T-helper 1 cell (primary cell): ENCODE measurements at places on chromosomes 1 and 21.

DNA sequence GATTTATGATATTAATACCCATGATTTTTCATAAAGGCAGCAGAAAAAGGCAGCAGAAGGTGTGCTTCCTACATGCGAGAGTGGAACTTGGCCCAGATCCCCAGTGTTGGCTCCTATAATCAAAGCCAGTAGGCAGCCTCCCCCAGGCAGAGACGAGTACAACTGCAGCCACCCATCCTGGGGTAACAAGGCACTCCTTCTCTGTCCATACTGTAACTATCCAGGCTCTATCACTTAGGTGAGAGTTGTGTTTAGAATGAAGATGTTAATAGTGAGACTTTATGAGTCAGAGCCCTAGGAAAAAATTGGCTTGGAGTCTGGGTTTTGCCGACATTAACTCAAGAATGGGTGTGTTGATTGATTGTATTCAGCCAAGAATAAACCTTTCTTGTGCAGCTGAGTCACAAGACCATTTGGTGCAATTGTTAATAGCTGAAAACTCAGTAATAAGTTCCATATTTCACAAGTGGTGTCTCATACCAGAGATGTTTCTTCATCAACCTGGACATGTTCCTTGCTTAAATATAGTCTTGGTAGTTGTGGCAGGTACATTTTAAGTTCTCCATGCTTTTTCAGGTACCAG is 322.3 kb downstream of the DUSP10 start:
- DNase-seq, result no peak

DNA sequence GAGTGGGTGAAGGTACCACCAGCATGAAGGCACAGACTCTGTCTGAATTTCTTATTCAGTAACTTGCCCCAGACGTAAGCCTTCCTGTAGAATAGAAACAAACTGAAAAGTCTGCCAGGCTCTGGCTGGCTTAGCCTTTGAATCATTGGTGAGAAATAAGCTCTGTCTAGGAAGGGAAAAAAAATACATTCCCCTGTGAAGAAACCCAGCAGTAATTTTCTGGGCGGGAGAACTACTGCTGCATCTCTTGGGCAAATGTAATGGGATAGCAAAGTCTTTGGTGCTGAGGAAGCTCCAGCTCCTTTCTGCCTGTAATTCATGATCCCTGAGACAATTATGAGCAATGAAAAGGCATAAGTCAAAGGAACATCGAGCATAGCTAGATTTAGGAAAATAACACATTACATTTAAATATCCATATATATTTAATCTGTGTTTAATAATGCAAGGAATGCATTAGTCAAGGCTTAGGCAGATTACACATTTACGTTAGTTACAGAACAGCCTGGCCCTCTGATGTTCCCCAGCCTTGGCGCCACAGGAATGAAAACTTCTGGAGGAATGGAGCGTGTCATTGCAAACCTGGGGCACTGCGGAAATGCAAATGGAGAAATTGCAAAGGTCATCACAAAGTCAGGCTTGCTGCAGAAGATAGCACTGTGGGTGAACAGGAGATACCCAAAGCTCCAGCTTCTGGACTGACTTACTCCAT is 216.3 kb upstream of the CAMK1G start:
- no peak for DNase-seq

DNA sequence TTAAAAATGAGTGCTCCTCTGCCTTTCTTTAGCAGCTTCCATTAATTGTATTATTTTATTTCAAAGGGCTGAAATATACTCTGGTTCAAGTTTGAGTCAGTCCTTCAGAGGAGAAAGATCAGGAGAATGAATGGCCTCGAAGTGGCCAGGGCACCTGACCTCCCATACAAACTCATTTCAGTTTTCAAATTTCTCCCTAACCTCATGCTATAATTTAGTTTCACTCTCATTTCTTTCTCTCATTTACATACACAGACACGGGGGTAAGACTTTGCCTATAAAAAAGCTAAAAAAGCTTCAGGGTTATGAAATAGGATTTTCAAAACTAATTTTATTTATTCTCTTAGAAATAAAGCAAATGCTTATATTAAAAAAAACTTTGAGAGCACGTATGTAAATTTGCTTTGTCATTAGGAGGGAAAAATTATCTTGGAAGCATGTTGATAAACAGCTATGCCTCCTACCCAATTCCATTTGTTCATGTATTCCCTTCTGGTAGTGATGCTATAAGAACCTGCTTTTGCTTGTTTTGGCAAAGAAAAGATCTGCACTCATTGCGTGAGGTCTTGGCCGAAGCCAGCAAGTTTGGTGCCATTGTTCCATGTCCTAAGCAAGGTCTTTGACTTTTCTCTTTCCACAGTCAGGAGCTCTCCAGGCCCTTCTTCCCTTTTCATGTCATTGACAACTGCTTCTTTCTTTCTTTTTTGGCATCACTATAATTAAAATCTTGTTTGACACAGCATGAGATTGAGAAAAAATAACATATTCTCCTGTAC is 80.4 kb upstream of the LRRC53 start:
- DNase-seq, result no peak

DNA sequence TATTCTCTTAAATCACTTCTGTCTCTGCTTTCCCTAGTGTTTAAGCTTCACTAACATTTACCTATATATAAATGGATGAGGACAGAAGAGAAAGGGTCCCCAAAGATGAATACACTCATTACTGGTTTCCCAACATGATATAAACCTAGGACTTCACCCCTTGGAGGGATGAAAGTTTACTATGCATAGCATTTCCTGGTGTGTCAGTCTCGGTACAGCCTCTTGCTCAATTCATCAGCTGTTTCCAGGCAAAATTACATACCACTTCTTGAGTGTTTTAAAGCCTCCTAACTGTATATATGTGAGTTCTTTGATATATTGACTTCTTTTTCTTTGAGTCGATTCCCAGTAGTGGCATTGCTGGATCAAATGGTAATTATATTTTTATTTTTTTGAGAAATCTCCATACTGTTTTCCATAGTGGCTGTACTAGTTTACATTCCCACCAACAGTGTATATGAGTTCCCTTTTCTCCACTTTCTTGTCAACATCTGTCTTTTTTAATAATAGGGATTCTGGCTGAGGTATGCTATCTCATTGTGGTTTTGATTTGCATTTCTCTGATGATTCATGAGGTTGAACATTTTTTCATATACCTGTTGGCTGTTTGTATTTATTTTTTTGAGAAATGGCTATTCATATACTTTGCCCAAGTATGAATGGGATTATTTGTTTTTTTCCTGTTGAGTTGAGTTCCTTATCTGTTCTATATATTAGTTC is 259.3 kb upstream of the CACYBP start:
- no peak for DNase-seq

DNA sequence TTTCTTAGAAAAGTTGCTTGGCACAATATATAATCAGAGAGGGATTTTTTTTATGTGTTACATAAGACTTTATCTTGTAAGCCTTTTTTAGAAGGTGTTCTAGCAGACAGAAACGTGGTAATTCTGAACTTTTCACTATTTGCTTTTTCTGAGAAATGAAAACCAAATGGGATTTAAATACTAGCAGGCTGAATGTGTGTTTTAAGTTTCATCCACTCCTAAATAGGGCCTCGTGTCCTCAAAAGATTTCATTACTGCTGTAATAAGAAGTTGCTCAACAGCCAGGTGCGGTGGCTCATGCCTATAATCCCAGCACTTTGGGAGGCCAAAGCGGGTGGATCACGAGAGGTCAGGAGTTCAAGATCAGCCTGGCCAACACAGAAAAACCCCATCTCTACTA is 44.7 kb upstream of the FMO2 start:
- no peak for DNase-seq

DNA sequence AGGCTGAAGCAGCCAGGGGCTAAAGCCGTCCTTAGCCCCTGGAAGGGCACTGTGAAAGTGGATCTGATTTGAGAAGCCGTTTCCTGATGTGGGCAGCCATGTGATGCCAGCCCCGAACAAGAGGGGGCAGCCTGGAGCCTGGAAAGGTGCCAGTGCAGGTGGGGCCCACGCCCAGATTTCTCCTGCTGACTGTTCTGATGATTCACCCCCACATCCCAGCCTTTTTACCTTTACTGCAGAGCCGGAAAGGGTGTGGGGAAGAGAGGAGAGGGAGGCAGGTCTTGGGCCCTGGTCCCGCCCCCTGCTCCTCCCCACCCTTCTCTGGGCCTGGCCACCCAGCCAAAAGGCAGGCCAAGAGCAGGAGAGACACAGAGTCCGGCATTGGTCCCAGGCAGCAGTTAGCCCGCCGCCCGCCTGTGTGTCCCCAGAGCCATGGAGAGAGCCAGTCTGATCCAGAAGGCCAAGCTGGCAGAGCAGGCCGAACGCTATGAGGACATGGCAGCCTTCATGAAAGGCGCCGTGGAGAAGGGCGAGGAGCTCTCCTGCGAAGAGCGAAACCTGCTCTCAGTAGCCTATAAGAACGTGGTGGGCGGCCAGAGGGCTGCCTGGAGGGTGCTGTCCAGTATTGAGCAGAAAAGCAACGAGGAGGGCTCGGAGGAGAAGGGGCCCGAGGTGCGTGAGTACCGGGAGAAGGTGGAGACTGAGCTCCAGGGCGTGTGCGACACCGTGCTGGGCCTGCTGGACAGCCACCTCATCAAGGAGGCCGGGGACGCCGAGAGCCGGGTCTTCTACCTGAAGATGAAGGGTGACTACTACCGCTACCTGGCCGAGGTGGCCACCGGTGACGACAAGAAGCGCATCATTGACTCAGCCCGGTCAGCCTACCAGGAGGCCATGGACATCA is at the start of gene SFN:
Gene SFN (plus strand): TSS at position 369 of the 904 bp plus-strand sequence. CDS start 64 bp downstream, at position 433.
- no peak for DNase-seq

- no peak for DNase-seq
These were observed 77.9 kb upstream of the KCNJ15 start for GRCh38 chr21:38178653-38179470.

- no peak for DNase-seq
These were observed 45.5 kb upstream of the VANGL1 start for GRCh38 chr1:115596080-115596780.

- no peak for DNase-seq
These were observed 53.1 kb downstream of the XCL1 start for GRCh38 chr1:168629466-168629865.

DNA sequence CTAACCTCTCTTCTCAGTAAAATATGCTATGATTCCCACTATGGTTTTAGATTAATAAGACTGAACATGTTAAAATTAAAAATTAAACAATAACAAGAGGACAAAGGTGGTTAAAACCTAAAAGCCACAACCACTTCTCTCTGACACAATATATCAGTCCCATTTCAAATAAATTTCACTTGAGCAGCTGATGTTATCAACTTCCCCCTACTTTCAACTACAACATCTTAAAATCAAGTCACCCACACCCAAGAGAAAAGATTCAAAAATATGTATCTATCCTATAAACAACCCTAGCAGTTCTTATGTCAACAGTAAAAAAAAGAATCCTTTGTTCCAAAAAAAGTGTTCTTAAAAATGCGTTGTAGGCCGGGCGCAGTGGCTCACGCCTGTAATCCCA is 7.5 kb downstream of the PUM1 start:
- no peak for DNase-seq

GRCh38 chr1:64440183-64440826 is 29.6 kb upstream of the CACHD1 start:
- DNase-seq, result no peak

DNA sequence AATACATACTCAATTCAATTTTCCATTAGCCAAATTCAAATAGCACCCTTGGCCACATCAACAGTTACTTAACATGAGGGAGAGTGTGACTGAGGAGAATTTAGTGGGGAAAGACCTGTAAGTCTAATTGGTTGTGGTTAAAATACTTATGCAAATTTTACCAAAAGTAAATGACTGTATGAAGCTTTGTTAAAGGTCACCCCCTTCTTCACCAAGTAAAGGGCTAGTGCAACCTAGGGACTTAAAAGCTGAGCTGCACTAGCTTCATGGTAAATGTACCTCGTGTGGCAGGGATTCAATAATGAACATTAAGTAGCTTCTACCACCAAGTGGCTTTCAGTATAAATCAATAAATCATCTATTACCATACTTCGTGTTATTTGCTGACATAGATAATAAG is 372.0 kb downstream of the NTNG1 start:
- no peak for DNase-seq

DNA sequence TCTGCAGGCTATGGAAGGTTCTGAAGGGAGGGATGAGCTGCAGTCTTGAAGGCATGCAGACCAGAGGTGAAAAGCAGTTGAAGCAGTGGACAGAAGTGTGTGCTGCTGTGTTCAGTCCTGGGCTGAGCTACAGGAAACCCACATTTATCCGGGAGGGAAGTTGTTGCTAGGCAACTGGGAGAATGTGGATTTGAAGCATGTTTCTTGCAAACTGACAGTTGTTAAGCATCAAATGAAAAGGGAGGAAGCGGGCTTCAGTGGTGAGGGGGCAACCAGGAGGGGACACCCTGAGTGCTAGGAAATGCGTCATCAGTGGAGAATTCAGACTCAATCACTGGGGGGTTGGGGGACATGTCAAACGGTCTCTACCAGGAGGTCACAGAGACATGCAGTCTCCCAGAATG is 28.7 kb downstream of the ABCA4 start:
- no peak for DNase-seq

DNA sequence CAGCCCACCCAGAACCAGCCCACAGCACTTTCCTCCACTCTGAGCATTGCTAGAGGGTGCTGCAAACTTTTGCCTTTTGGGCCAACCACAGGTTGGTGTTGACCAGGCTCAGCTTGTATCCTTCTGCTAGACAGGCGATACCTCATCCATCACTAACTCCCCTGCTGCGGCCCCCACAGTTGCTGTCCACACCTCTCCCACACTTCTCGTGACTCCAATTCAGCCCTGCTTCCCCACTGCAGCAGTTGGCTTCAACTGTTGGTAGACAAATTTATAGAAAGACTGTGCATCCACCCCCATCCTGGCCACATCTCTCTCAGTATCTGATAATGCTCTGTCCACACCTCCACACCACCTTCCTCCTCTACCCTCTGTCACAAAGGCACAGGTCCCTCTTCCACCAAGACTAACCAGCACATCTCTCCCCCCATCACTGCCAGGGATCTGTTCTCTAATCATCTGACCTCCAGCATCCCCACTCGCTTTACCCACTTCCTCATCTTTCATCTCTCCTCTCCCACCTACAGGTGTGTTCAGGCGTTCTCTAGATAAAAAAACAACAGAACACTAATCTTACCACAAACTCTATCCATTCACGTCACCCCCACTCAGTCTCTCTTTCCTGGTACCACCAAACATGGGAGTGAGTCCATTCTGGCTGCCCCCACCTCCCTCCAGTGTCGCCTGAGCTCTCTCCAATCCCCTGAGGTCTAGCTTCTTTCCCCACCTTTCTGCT is 15.8 kb upstream of the SLC25A44 start:
- no peak for DNase-seq

GRCh38 chr1:119001181-119002027 is 13.3 kb upstream of the TBX15 start:
- no peak for DNase-seq

DNA sequence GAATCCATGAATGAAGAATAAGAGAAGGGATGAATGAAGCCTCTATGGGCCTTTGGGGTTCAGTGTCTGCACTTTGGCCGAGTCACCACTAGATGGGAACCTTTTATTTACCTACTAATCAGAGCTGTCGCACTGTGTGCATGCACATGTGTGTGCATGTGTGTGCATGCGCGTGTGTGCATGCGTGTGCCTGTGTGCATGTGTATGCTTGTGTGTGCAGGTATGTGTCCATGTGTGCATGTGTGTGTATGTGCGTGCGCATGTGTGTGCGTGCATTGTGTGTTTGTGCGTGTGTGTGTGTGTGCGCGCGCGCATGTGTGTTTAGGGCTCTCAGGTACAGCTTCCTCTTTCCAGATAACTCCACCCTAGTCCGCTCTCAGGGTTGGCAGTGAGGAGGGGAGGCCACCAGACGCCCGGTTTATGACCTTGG is 20.4 kb upstream of the UBXN10 start:
- DNase-seq, result no peak

- DNase-seq, result peak; percentile 48
These were observed at the start of gene PTPN7 for GRCh38 chr1:202160377-202160940. Gene PTPN7, minus strand, starts transcription at chr1:202160602. Its CDS starts 1,200 bp downstream, at chr1:202159402.

GRCh38 chr1:21295002-21295401 is 4.7 kb upstream of the ECE1 start:
- DNase-seq, result no peak

GRCh38 chr1:53835491-53835890 is 2.6 kb downstream of the NDC1 start:
- no peak for DNase-seq
